Panc1 (cell line): ENCODE measurements at places on chromosomes 1 and 21.

DNA sequence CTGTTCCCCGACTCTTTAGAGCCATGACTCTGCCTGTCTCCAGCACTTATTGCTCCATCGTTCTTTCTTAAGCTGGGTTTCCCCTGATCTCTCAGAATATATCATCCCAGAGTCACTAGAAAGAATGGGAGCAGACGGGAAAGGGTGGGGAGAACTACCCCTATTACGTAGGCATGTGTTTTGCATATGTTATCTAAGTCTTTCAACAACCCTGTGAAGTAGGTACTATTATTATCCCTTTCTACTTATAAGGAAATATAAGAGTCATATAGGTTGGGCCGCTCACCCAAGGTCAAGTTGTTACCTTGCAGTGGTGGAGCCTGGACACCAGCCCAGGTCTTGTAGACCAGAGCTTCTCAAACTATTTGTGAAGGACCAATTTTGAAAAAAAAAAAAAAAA is 38.7 kb downstream of the ELF3 start:
- DNase-seq: no peak

DNA sequence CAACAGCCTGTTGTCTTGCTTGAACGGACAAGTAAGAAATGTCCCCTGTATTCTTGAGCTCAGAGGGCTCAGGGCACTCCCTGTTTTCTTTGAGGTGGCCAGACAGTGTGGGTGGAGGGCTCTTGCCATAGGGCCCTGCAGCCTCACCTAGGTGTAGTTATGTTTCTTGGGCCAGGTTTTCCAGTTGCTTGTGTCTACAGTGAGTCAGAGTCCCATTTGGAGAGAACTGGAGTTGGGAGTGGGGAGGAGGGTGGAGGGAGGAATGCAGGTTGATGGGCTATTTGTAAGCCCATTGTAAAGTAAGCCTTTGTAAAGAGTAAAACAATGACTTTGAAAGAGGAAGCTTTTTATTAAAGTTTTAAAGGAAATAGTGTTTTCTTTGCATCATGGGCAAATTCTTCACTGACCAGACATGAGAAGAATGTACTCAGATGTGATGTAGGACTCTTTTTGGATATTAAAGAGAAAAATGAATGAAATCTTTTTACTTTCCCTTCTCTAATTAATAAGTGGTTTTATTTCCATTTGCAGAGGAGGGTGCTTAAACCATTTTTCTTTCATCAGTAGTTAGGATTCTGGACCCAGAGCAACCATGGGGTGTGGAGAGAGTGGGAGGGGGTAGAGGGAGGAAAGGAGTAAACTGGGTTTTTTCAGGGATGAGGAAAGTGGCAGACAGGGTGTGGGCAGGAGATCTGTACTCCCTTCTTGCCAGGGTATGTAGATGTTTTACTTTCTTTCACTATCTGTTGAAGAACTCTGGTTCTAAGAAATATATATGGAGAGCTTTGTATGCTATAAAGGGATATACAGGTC is 45.1 kb upstream of the MACF1 start:
- no peak for DNase-seq

GRCh38 chr1:51517361-51518032 is 1.6 kb downstream of the EPS15 start:
- no peak for DNase-seq

- no peak for DNase-seq
Measured at GRCh38 chr1:87435484-87435883, 106.8 kb downstream of the LMO4 start.

DNA sequence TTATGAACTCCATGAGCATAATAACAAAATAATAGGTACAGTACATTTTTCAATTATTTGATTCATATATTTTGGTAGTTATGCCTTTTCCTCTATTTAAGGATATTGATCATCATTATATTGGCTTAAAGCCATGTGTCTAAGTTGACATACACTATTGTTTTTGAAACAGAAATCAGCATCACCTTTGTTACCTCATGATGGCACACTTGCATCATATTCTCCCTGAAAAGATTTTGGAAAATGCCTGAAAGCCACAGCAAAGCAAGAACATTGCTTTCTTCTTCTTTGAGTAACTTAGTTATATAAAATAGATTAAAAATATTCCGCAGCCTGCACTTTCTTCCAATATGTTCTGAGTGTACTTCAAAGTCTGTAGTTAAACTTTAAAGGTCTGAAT is 33.3 kb downstream of the TMPRSS15 start:
- no peak for DNase-seq

DNA sequence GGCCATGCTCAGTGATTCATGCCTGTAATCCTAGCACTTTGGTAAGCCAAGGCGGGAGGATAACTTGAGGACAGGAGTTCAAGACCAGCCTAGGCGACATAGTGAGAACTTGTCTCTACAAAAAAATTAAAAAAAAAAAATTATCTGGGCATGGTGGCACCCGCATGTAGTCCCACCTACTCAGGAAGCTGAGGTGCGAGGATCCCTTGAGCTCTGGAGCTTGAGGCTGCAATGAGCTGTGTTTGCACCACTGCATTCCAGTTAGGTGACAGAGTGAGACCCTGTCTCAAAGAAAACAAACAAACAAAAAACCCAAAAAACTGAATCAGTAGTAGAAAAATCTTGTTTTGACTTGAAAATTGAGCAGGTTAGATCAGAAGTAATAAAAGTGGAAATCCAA is 67.1 kb upstream of the IPO9 start:
- DNase-seq: no peak

GRCh38 chr1:210081494-210081893 is 143.5 kb downstream of the SYT14 start:
- DNase-seq: no peak

- no peak for DNase-seq
Measured at GRCh38 chr1:211559222-211560010, 19.5 kb downstream of the SLC30A1 start.

GRCh38 chr1:31957701-31958674 is 19.8 kb upstream of the PTP4A2 start:
- no peak for DNase-seq

GRCh38 chr21:42650441-42651421 is 2.7 kb upstream of the PDE9A start:
- no peak for DNase-seq

DNA sequence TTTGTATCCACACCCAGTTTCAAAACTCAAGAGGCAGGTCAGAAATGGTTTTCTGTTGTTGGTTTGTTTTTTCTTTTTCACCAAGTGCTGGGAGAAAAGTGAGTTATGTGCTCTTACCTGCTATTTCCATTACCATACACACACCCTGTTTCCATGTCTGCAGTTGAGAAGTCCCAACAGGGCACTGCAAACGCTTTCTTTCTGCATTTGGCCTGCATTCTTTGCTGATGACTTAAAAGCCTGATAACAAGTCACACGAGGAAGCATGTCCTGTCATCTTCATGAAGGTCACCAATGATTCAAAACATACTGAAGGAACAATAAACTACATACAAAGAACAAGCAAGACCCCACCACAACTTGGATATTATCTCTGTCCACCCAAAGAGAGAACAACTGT is 24.8 kb upstream of the KCNE1 start:
- no peak for DNase-seq

DNA sequence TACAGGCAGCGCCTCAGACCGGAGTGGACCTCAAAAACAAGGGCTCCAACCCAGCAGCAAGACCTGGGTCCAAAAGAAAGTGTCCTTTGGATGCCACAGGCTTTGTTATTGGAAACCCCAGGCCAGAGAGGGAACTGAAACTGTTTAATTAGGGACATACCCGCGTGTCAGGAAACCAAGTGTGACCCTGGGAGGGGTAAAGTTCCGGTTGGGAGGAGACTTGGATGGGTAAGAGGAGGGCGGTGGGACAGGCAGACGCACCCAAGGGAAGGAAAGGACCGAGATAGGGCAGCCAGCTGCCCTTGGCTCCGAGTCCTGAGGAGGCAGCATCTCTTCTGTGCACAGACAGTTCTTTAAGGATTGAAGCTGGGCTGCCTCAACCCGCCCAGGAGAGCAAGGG is 71.4 kb downstream of the CDC7 start:
- DNase-seq: no peak

DNA sequence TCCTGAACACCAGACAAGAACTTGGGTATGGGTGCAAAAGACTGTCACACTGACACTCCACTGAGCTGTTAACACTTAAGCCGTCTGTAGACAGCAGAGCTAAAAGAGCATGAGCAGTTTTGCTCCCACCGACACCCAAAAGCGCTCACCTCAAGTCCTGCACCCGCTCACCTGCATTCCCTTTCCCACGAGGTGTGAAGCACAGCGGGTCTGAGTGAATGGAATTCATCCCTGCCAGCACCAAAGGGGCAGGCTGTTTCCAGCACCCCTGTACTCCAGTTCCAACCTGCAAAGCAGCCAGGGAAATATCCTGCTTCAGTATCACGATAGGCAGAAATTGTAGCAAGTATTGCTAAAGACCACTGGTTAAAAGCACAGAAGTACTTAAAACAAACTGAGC is 28.8 kb downstream of the KRTAP21-3 start:
- no peak for DNase-seq

DNA sequence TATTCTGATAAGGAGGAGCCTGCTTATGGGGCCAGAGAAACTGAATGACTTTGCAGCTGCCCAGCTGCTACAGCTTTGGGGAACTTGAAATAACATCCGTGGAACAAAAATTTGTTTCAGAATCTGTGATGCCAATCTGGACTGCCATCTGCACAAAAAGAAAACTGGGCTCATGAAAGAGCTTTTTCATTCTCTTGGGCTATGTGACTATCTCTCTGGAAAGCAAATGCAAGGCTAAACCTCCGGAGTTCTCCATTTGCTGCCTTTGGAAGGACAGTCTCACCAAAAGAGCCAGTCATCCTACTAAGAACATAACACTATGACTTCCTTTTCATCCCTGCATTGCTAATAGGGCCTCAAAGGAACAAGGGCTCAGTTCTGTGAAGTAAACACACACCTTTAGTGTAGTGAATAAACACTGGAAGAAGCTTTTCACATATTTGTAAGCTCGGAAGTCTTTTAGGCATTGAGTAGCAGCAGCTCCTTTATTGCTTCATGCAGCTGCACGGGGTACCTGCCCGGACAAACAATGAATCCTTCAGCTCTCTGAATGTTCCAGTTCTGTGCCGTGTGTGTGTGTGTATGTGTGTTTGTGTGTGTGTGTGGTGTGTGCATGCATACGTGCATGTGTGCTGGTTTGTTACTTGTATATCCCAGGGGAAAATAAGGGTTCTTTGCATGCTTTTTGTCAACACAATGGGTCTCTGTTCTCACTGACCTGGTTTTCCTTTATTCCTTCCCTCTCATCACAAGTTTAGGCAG is 255.5 kb upstream of the SGIP1 start:
- no peak for DNase-seq
